Left forelimb (tissue), 1 donor: ENCODE measurements at places on chromosomes 7 and 10.

GRCh38 chr7:150970424-150970823 is 7.7 kb downstream of the KCNH2 start:
- DNase-seq, result no peak

- DNase-seq, result no peak
Measured at GRCh38 chr7:87912121-87912520, 21.9 kb upstream of the ADAM22 start.

DNA sequence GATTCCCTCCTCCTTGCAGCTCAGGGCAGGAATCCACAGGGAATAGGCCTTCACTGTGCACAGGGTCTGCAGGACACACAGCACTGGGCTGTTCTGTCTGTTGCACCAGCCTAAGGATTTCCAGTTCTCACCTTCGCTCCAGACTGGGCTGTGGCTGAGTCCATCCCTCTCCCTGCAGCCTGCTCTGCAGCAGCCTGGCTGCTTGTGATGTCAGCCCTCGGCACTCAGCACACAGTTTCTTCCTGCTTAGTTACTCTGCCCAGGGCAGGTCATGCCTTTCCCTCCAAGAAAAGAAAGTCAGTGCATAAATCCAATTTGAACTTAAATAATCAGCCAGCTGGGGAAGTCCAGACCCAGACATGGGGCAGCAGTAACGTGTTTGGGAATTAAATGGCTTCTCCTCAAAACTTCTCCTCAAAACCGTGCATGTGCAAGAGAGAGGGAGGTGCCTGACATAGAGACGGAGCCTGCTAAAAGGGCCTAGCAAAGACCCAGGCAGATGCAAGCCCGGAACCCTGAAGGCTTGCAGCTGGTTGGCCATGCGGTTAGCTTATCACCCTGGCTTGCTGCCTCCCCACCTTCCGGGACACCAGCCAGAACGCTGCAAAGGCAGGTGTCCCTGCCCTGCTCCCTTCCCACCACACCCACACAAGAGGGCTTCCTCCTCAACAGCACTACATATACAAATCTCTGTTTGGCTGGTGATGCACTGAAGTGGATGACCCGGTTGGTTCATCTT is 10.9 kb upstream of the GDF2 start:
- no peak for DNase-seq

GRCh38 chr7:106110238-106110560 is 1.9 kb downstream of the SYPL1 start:
- DNase-seq, result no peak

DNA sequence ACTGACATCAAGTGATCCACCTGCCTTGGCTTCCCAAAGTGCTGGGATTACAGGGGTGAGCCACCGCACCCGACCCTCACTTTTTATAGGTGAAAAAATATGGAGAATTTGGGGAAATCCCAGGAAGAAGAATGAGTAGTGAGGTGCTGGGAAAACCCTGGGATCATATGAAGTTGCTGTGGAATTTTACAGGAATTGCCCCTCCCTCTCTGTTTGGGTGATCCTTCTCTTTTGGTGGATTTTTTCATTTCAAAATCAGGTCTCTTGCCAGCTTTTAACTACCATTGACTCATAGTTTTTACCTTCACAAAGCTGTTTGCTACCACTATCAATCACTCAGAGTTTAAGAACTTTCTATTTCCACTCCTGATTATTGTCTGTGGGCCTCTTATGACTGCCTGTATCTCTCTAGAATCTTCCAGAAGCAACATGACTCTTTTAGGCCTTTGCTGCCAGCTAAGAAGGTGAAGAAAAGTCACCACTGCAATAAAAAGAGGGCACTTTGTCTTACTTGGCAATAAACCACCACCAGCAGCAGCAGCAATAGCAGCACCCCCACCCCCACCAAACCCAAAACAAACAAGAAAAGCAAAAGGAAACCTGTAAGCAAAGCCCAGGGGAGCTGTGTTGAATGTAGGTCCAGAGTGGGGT is 4.0 kb upstream of the GIMAP8 start:
- DNase-seq, result no peak

DNA sequence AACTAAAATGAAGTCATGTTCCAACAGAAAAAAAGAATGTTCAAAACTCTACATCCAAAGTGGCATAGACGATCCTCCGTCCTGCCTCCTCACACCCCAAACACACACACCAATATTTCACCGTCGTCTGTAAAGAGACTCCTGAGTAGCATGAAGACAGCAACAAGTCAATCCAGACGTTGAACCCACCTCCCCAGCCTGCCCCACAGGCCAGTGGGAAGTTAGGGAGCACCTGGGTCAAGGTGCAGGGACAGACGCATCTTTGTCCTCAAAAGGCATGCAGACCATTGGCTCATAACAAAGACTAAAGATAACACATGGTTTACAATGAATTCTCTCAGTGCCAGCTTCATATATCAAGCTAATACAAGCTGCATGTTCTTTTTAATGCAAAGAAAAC is 396.5 kb downstream of the TCERG1L start:
- DNase-seq, result no peak

GRCh38 chr7:55452971-55453370 is 87.8 kb downstream of the LANCL2 start:
- DNase-seq, result no peak

GRCh38 chr7:75638594-75639070 is 100.1 kb downstream of the HIP1 start:
- peak; percentile 73 for DNase-seq

GRCh38 chr10:1659221-1659791 is 78.0 kb downstream of the ADARB2 start:
- DNase-seq, result peak; percentile 11

- no peak for DNase-seq
Measured at GRCh38 chr10:113282564-113282963, 270.3 kb upstream of the HABP2 start.

GRCh38 chr7:159068488-159068811 is 76.2 kb downstream of the VIPR2 start:
- no peak for DNase-seq

DNA sequence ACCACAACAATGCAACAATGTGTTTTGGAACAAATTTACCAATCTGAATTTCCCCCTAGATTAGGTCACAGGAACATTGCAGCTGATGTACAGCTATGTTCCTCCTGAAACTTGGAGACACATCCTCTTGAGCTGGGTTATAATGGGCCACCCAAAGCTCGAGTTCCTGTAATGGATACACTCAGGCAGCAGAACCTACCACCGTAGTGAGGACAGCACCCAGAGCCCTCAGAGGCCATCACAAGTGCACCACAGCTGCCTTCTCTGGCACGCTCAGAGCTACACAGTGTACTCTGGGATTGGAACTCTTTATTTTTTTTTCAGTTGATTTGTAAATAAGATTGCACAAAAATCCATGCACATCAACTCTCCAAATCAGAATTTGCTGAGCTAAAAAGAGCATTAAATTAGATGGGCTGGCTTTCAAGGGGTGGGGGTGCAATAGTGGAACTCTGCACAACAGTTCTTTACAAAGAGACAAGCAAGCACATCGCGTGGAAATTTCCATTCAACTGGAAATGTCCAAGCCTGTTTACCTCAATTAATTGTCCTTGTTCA is 56.7 kb downstream of the EGFR start:
- DNase-seq, result no peak

DNA sequence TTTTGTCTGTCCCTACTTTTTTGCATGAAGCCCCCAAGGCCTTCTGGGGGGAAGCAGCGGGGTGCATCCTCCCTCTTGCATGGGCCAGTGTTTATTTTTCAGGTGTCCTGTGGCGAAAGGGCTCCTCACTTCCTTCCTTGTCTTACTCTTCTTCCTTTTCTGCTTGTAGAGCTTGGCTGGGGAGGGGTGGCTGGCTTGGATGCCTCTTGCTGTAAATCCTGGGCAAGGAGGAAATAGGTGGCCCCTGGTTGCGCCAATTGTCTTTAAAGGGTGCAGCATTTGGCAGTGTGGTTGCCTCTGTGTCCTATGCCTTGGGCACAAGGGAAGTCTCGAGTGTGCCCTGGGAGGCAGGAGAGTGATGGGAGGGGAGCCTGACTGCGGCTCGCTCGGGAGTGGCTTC is 95.0 kb downstream of the SH2D4B start:
- no peak for DNase-seq

- no peak for DNase-seq
Measured at GRCh38 chr7:128214463-128214862, 26.6 kb upstream of the LEP start.

GRCh38 chr7:80277434-80278427 is 143.1 kb downstream of the GNAI1 start:
- DNase-seq, result no peak

- no peak for DNase-seq
Measured at GRCh38 chr7:157541295-157542067, 204.7 kb downstream of the DNAJB6 start.

- DNase-seq, result no peak
Measured at GRCh38 chr10:29256019-29256418, 32.9 kb upstream of the LYZL1 start.

DNA sequence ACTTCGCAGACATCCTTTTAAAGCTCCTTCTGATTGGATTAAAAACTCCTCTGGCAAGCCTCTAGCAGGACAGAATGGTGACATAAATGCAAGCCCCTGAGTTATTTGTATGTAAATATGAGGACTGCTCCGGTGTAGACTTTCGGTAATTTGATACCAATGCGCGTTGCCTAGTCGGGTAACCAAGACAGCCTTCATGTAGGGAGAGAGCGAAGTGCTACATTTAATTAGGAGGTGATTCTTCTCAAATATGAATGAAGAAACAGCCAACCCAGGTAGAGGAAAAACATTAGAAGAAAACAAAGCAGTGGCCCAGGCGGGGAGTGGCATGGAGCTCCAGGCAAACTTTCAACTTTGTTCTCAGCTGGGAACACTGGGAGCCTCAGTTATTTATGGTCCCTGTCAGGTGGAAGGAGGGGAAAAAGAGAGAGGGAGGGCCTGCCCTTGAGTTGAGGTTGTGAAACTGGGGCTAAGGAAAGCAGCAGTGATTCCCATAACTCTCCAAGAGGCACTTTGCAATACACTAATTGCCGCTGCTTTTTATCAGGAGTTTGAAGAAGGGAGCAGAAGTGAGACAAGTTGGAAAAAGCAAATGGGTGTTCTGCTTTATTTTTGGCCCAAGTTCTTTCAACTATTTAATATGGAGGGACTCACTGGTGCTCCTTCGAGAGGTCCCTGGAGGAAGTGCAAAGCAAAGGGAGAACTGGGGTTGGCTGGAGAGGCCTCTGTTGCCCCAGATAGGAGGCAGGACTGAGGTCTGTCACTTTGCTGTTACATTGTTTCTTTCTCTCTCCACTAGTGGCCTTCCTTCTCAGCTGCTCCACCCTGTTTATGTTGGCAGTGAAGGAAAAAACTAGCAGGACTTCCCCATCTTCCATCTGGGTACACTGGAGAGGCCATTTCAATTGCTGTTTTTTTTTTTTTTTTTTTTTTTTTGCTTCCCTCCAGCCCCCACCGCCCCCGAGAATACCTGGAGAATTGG is 234.6 kb upstream of the CCDC6 start:
- DNase-seq, result no peak

DNA sequence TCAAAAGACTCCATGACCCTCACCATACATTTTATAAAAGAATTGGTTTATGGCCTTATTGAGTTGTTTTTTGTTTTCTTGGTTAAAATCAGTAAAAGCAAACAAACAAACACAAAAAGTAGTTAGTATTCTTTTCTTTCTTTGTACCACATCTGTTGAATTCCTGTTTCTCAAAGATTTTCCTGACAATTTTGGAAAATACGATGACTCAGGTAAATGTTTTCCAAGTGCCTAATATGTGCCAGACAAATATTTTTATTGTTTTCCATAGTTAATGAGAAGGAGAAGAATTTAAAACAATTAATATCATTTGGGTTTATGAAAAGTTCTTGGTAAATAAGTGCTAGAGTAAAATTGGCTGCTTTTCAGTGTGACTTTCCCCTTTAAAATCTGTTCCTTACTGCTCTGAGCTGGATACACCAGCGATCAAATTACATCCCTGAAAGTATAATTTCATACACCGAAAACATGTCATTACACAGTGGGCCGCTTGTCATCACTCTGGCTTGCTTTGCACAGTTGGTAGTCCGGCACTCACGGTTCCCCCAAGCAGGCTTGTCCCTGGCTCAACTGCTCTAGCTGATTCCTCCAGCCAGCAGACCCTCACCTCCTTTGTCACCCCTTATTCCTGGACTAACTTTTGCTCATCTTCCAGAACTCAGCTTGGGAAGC is 80.5 kb downstream of the TBXAS1 start:
- DNase-seq, result no peak

DNA sequence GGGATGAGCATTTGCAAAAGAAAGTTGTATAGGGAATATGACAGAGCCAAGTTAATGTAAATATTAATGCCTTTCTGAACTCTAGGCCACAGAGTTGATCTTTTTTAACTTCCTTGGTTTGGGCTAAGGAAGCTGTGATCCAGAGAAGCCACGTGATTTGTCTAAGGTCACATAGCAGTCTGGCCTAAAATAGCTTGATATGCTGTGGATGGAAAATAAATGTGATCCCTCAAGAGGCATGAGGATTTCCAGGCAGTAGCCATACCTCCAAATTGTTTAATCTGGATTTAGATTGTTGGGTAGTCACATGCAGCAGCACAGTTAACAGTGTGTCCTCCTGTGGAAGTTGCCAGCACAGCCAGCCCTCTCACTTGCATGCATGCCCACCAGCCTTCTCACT is 165.7 kb upstream of the LANCL2 start:
- DNase-seq, result no peak

DNA sequence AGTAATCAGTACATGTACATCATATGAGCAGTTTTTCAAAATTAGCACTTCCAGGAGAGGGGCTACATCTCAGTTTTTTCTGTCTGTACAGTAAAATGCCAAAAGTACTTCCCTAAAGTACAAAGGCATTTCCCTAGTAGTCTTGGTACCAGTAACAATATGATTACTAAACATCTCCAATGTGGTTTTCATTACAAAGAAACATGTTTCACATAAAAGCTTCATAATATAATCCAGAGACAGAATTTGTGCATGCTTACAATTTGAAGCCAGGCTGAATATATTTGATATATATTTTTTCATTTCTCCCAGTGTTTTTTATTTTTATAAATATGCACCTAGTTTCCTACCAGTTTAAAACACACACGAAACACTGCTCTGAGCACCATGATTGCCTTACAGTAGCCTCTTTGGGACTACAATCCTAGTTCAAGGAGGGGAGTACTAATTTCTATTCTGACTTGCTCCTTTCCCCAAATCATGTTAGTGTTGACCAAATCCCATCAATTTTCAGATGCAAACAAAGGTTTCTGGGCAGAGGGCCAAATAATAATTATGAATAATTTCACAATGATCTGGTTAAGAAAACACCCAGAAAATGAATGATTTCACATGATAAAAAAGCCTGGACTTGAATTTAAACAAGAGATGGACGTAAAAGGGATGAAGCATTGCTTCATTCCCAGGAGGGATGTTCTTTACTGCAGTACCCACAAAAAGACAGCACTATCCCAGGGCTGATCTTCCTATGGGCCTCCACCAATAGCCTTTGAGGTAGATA is 201.3 kb downstream of the SLC25A13 start:
- DNase-seq, result no peak

GRCh38 chr10:13526948-13527863 is 1.6 kb downstream of the BEND7 start:
- DNase-seq, result no peak

GRCh38 chr10:26556748-26557640 is 118.9 kb downstream of the APBB1IP start:
- no peak for DNase-seq

GRCh38 chr7:52195664-52196063 is 839.8 kb upstream of the POM121L12 start:
- no peak for DNase-seq
